ENCODE measurements at places on chromosomes 7 and 10.

GRCh38 chr7:135714534-135715009, 13.4 kb downstream of the SLC13A4 start:
- no peak for DNase-seq

- no peak for DNase-seq
These were observed 177.1 kb upstream of the SVIL start for GRCh38 chr10:29811751-29812427.

DNA sequence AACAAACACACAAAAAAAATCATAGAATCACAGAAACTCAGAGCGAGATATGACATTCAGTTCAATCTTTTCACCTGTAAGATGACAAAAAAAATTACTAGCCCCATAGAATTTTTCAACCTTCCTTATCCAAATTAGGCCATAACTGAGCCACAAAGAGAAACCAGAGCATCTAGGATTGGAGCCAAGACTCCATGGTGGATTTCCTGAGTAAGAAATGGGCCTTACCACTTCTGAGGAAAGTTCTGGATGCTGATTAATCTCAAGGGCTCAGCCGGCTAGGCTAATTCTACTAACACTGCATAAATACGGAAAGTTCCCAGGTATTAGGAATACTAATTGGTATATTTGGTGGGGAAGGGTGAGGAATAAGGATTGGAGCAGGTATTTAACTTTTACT, 16.8 kb downstream of the LIPM start:
- no peak for DNase-seq

DNA sequence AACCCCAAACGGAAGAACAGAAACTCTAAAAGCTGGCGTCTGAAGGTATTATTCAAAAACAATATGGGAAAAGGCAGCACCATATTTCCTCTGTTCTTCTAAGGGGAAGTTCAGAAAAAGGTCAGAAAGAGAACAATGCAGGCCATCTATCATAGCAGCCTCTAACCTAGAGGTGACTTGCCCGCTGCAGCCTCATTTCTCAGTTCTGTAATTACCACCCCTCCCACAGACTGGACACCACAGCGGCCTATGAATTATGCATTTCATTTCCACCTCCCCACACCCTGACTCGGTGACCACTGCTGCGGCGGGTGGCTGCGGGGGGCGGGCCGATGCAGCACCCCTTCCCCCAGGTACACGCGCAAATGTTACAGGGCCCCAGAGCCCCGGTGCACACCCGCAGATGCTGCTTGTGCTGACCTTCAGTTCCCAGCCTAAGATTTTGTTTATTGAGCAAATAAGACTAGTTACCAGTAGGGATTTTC, 125.5 kb downstream of the CLEC2L start:
- DNase-seq, result no peak

GRCh38 chr7:37483627-37484026, 35.0 kb upstream of the ELMO1 start:
- DNase-seq, result no peak

DNA sequence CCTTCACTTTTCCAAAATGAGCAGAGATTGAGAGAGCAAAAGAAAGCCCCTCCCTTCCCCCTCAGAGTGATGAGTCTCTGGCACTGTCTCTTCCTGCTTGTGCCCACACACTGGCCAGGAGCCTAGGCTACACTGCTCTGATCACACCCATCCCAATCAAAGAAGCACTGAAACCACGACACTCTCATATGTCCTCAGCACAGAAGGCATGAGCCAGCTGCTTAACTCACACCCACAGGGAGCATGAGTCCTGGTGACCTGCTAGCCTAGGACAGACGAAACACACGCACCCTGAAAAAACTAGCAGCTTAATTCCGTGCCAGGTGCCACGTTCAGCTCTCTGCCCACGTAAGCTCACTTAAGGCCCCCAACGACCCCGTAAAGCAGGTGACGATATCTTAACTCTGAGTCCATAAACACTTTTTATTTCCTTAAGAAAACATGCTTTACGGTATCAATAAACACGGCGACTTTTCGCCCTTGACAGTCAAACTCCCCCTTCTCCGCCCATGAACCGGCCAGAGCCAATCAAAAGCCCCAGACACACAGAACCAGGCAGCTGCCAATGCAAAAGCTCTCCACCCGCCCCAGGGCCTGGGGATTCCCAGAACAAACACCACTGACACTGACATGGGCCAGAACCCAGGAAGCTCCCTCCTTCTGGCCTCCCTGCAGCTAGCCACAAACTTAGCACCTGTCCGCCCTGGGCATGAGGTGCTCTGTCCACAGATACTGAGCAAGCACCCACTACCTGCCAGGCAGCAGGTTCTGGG, 69.0 kb downstream of the TNRC18 start:
- no peak for DNase-seq

- DNase-seq, result peak; percentile 47
These were observed 778 bp upstream of the TRIM8 start for GRCh38 chr10:102643336-102644065.

DNA sequence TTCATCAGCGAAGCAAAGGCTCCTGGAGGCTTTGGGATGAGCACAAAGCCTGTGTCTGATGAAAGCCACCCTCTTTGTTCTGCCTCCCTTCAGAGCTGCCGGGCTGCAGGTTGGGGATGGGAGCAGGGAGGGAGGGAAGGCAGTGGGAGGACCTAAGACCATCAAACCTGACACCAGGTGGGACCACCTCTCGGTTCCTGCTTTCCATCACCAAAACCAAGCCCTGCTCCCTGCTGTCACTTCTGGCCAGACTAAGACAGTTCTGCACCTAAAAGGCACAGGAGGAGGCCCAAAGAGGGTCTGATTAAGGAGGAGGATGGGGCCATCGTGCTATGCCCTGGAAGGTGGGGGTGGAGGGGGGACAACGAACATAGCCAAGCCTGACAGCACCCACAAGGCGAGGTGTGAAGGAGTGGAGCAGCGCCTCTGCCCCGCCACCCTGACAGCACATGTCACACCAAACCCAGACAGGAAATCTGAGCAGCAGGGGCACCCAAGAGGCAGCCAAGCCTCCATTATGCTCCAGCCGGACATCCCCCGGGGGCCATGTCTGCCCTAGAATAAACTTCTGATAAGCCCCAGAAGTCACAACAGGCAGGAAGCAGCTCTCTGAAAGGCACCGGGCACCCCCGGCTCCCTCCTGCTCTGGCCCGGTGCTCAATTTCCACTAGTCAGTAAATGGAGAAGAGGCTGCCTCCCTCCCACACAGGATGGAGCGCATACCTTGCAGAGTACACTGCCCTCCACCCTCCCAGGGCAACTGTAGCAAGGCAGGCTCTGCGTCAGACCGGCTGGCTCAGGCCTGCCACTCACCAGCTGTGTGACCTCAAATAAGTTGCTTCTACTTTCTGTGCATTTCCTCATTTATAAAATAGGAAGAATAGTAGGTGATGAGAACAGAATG, 48.9 kb downstream of the DLG5 start:
- DNase-seq, result no peak

DNA sequence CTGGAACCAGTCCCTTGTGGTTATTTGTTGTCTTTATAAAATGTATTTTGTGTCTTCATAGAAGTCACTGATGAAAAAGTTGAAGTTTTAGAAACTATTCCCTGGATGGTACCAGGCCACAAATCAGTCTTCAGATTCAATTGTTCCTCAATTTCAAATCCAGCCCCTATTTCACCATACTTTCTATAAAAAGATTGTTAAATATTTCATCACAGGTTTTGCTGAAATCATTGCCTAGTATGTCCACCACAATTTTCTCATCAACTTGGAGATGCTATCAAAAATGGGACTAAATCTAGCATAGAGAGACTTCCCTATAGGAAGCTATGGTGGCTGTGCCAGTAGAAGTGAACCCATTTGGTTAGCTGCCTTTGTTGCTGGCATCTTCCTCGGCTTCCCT, 118.5 kb downstream of the RAB18 start:
- no peak for DNase-seq

- no peak for DNase-seq
These were observed 11.5 kb downstream of the NUDT5 start for GRCh38 chr10:12184165-12184564.

DNA sequence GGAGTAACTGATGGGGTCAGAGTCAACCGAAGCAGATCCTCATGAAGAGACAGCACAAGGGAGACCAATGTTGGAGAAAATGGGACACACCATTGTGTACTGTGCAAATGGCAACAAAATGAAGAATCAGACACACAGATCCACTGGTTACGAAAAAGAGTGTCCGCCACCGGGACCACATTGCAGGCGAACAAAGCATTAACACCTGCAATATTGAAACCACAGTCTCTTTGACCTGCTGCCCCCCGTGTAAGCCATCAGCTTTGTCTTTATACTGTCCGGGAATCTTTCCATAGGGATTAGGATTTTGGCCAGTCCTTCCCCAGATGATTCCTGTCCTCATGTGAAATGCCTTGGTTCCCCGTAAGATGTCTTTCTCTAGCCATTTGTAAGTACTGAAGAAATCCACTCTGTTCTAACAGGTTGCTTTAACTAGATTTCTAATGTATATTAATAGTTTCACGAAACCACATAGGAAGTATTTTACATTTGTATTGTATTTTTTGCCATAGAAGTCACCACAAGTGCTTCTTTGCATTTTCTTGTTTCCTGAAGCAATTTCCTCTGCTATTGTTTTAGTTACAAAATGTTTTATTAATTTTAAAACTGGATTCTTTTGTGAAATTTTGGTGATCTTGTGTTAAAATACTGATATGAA, 140.8 kb upstream of the NFE2L3 start:
- DNase-seq, result no peak

DNA sequence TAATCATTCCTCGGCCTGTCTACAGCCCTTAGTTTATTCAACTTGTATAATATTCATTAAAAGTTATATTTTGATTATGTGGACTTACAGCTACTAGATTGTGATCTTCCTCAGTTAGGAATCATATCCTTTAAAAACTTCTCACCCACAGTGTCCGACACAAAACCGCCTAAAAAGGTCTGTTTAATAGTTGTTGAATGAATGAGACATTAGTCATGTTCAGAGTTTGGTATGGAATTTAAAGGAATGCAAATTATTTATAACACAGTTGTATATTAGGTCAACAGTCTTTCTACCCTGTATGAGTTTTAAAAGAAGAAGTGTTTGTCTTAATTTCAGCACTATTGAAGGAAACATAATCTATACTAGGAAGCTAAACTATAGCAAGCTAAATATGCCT, 390.0 kb downstream of the ARL4A start:
- DNase-seq, result no peak

DNA sequence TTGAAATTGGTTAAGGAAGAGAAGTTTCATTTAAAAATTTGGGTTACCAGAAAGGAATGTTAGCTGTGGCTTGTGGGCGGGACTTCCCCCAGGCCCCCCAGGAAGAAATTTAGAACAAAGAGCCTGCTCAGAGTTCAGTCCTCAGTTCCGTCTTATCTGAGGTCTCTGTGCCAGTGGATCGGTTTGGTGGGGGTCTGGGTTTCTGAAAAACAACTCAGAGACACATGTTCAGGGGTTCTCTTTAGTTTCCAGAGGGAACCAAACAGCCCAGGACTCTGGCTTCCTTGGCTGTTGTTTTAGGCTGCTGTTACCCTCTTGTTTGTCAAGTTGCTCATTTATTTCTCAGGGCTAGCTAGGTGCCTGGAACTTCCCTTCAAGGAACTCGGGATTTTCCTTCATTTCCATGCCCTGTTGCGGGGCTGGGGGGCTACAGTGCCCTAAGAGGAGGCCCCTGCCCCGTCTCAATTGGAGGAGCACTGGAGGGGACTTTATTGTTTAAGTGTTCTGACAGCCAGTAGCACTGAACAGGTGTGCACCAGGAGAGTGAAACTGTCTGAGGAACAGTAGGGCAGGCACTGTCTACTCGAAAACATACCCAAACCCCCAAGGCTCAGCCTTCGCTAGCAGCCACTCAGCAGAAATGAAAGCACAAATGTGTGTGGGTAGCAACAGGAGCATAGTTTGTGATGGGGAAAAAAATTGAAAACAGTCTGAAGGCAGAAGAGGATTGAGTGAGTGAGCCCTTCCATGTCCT, 59.9 kb downstream of the ALOX5 start:
- DNase-seq, result no peak

GRCh38 chr10:13944823-13945222, 358.1 kb downstream of the PRPF18 start:
- no peak for DNase-seq

DNA sequence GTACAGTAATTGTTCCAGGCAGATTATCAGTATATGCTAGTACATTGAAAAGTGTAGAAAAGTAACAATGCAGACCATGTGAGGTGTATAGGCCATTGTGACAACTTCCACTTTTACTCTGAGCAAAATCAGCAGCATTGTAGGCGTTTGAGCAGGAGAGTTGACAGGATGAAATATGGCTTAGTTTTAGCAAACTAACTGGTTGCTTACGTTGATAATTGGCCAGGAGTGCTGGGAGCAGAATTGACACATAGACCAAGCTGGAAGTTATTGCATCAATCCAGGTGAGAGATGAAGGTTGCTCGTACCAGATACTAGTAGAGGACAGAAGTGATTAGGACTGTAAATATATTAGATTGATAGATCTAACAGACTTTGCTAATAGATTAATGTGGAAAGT, 46.0 kb downstream of the LCOR start:
- DNase-seq, result no peak

DNA sequence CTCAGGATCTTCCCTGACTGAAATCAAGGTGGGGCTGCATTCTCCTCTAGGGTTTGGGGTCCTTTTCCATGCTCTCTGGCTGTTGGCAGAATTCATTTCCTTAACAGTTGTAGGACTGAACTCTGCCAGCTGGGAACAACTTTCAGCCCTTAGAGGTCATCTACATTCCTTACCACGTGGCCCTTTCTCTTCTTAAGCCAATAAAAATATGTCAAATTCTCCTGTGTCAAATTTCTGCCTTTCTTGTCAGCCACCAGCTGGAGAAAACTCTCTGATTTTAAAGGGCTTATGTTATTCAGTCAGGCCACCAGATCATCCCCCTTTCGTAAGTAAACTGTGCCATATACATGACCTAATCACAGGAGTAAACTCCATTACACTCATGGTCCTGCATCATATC, 95.3 kb upstream of the IL6 start:
- no peak for DNase-seq

- no peak for DNase-seq
These were observed 160.4 kb upstream of the PHYHIPL start for GRCh38 chr10:59016043-59016442.

DNA sequence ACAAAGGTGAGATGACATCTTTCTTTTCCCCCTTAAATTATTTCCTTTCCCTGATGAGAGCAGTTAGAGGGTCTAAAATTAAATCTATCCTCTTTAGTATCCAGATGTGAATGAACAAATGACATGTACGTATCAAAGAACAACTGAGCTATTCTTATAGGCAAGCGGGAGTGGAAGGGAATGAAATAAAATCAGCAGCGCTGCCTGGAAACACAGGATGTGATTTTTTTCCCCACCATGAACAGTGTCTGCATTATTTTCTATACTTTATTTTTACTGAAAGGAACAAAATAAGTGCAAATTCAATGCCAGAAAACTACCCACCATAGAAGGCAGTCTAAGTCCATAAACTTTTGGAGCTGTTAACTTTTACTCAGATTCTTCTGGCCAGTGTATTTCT, 40.6 kb downstream of the SLC26A4 start:
- DNase-seq, result no peak

DNA sequence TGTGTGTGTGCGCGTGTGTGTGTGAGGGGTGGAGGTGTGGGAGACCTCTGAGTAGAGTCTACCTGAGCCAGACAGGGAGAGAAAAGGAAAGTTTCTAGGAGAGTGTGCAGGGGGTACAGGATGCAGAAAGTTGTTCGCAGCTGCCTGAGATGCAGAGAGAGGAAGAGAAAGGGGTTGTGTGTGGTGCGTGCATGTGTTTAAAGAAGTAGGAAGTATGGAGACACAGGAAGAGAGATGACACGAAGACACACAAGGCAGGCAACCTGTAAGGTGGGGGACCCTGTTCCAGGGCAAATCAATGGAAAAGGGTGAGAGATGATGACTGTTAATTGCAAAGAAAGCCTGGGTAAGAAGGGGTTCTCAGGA, 52.2 kb downstream of the C10orf105 start:
- no peak for DNase-seq
